ENCODE measurements at places on chromosomes 4 and X. TPM values are rescaled to one million over a fixed set of nuclear protein-coding genes. Genes with fewer than 3 reads are reported as not detected.

DNA sequence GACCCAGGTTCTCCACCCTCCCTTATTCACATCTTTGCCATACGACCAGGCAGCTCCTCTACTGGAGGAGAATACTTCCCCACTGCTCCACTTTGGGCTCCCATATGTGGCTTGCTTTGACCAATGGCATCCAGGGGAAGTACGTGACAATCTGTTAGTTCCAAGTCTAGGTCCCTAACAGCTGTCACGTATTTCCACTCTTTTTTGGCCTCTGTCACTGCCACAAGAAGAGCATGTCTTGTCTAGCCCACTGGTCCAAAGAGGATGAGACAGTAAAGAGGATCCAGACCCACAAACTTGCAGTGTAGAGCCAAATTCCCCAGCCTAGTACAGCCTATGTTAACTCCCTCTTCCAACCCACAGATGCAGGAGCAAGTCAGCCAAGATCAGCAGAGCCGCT lies 49.7 kb upstream of the GATB start:
- DNase-seq: no peak

DNA sequence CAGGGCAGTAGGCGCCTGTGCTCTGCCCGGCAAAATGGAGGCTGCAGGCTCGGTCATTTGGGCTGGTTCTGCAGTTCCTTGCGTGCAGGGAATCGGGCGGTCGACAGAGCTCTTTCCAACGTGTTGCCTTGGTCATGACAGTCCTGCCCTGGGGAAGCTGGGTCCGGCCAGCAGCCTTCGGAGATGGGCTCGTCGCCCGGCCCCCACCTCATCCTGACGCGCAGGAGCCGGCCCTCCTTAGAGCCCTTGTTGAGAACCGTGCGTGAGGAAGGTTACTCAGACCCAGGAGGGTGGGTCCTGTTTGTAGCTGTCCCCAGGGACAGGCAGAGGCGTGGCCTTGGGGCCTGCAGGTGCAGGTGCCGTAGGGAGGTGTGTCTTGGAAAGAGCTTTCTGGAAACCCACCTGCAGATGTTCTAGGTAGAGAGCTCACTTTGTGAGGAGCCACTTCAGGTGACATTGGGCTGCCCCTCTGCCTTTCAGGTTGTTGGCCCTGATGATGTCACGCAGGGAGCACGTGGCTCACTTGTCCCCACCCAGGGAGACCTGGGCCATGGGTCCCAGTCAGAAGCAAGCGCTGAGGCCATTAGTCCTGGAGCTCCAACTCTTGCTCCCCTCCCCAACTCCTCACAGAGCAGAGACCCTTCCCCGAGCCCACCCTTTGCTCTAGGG lies 15.2 kb upstream of the HGFAC start:
- DNase-seq: no peak

- DNase-seq: no peak
Measured at GRCh38 chr4:71976523-71976922, 55.3 kb upstream of the NPFFR2 start.

- DNase-seq: no peak
Measured at GRCh38 chr4:123824524-123824923, 427.9 kb downstream of the SPRY1 start.

ITIH6 gene
- not detected for total RNA-seq

H2BW2 gene
- total RNA-seq: not detected

ARMCX4 gene
- total RNA-seq: 17.6 TPM

GALNTL6 gene
- not detected for total RNA-seq

SYN1 gene
- not detected for total RNA-seq

ZDHHC15 gene
- not detected for total RNA-seq

Data from endothelial cell of umbilical vein (primary cell).